Iris pigment epithelial cell (primary cell): ENCODE measurements at places on chromosomes 6 and 20.
A peak's percentile ranks its signal among the peaks of the same experiment; 100 is the strongest.

DNA sequence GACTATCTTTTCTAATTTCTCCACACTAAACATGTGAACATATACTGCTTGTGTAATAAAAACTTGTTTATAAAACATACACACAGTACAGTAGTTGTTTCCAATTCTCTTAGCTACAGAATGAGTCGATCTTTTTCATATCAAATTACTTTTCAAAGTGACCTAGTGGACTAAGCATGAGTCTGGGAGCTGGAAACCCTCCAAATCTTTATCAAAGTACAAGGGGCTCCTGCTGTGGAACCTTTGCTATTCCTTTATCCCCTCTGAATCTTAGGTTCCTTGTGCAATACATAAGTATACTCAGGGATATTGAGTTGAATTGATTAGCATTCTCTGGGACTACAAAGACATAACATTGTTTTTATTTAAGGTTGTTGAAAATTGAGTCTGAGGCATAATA, 48.7 kb upstream of the TAB2 start:
- DNase-seq = peak; percentile 68

DNA sequence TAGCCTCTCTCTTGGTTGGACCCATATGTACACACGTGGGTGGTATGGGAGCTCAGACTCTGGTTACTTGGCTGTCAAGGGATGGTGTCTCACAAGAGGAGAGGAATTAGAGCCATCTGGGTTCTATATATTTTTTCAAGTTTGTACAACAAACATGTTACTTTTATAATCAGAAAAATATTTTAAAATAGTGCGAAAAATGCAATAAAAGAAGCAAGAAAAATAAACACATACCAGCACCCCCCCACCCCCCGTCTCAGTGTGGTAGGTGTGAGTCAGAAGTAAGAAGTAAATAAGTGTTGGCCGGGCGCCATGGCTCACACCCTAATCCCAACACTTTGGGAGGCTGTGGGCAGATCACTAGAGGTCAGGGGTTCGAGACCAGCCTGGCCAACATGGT, 2.1 kb upstream of the TIAM2 start:
- DNase-seq = peak; percentile 57

DNA sequence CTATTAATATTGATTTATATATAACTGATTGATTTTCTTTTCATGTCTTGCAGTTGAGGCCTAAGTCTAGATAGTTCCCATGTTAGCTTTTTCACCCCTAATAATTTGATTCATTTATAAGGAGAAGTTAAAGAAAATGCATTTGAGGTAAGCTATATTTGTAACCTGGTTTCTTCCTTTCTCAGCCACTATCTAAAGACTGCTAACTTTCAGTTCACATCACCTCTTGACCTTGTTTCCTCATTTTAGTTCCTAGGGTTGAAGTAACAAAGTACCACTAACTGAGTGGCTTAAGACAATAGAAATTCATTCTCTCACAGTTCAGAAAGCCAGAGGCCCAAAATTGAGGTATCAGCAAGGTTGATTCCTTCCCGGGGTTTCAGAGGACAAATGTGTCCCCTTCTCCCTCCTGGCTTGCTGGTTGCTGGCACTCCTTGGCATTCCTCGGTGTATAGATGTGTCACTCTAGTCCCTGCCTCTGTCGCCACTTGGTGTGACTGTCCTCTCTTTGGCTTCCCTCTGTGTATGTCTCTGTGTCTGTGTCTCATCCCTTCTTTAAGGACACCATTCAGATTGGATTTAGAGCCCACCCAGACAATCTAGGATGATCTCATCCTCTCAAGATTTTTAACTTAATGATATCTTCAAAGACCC, 55.9 kb upstream of the C20orf144 start:
- no peak for DNase-seq

DNA sequence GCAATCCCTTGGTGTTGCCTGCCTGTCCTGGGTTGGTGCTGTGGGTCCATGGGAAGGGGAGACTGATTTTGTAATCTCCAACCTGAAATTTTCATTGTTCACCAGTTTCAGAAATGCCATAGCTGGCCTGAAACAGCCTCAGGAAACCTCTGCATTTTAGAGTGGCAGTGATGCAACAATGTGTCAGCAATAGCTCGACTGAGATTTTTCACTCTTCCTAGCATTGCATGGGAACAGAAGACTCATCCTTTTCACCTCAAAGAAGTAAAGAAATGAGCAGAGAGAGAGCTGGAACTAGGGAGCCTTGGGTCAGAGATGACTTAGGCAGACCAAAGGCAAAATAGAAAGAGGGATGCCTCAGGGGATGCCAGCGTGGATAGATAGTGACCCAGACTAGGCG, 23.7 kb upstream of the TMEM14A start:
- DNase-seq = peak; percentile 67

- DNase-seq = peak; percentile 84
Observed at GRCh38 chr6:47278545-47278944, 31.2 kb downstream of the TNFRSF21 start.

DNA sequence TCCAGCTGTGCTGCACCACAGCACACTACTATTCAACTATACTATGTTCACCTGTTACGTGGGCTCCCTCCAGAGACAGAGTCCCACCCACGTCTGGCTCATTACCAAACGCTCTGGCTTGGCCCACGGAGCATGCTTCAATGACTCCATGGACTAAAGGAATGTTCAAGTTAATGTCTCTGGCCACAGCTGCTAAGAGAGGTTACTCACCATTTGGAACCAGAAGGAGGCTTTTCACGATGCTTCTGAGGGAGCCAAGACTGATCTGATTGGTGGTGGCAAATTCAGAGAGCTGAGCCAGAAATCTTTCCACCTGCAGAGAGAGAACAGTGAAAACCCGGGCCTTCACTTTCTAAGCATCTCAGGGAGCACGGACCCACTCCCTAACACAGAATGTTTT, 15.6 kb downstream of the COMMD7 start:
- DNase-seq = peak; percentile 93

DNA sequence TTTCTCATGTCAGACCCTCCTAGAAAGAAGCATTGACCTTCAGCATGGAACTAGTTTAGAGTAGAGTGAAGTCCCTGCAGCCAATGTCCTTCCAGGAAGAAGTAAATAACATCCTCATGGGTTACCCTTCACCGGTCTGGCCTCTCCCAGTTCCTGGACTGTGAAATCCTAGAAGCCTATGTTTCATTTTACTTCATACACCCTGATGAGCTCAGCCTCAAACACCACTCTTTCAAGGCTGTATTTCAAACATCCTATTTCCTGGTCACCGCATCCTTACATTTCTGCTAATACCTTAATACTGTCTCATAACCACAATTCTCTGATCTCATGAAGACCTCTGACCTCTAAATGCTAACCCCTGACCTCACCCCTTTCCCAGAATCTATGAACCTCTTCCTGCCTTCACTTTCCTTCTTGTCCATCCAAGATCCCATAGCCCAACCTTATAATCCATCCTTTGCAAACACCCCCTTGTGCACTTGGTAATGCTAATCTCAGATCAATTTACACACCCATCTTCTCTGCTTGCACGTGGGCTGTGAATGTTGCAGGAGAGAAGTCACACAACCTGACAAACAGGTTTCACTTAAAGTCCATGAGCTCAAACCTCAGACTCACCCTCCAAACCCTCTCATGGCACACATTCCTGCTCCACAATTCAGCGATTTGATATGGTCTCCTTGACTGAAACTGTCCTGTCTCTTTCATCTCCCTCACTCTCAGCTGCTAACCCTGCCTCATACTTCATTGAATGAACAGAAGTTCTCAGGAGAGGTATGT, 30.2 kb downstream of the SLC2A10 start:
- peak; percentile 26 for DNase-seq

- DNase-seq = no peak
Observed at GRCh38 chr6:33339193-33339592, 21.6 kb upstream of the ZBTB22 start.

DNA sequence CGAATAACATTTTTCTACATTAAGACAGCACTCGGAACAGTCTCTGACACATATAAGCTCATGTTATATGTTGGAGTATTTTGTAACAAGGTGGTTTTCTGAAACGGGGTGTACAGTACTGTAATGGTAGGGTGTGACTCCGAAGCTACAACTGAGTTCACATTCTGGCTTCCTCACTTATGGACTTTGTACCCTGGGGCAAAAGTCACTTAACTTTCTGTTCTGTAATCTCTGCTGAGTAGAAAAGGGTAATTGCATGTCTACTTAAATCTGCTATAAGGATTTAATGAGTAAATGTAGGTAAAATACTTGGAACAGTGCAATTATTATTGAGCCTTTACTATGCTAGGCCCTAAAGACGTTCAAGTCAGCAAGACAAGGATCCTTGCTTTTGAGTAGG, 4.7 kb upstream of the LTV1 start:
- DNase-seq = no peak

DNA sequence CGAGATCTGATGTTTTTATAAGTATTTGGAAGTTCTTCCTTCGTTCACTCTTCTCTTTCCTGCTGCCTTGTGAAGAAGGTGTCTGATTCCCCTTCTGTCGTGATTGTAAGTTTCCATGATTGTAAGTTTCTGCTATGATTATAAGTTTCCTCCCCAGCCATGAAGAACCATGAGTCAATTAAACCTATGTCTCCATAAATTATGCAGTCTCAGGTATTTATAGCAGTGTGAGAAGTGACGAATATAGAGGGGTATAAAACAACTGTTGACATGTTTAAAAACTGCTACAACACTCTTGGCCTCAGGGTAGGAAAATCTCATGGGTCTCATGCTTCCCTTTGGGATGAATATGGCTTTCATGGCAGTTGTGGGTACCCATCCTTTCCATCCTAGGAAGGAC, 5.8 kb upstream of the WFDC2 start:
- DNase-seq = no peak

DNA sequence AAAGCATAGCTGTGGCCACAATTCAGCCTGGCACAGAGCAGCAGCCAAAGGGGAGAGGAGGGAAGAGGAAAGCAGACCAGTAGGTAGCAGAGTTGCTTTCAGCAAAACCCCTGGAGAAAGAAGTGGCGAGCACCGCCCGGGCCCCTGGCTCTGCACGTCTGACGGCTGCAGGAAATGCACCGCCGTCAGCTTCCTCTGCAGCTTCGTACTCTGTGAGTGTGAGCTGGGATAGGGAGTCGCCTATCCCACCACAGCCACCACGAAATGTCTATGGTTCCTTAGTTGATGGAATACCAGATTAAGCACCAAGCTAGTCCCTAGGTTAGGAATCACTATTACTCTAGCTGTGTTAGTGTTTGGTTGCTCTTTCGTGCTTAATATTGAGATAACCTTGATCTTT, 79.9 kb upstream of the NAA20 start:
- no peak for DNase-seq

DNA sequence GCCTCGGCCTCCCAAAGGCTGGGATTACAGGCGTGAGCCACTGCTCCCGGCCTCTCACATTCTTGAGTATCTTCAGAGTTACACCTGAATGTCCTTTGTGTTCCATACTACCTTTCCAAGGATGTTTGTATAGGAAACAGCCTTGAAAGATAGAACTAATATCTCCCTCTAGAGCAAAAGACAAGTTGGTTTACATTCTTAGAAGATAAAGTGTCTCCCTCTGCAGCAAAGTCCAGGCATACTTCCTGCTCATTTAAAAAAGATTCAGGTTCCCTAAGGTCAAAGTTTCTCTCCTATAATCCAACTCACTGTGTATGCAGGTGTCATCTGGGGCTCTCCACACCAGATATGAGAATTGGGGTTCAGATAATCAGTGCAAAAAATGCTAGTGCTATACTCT, 224.4 kb downstream of the TPBG start:
- no peak for DNase-seq

DNA sequence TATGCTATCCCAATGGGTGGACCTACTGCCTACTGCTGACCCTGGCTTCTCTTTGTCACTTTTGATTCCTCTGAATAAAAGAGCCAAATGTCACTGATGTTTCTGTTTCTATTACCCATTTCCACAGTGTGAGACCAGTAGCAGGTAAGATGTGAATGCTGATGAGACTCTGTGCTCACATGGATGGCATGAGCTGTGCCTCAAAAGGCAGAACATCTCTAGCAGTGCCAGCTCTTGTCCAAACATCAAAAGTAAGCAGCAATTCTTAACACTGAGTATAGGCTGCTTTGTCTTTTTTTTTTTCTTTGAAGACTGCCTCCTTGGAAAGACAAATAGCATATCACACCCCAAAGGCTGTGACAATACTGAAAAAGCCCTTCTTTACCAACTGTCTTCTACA, 459.2 kb upstream of the RUNX2 start:
- DNase-seq = no peak

DNA sequence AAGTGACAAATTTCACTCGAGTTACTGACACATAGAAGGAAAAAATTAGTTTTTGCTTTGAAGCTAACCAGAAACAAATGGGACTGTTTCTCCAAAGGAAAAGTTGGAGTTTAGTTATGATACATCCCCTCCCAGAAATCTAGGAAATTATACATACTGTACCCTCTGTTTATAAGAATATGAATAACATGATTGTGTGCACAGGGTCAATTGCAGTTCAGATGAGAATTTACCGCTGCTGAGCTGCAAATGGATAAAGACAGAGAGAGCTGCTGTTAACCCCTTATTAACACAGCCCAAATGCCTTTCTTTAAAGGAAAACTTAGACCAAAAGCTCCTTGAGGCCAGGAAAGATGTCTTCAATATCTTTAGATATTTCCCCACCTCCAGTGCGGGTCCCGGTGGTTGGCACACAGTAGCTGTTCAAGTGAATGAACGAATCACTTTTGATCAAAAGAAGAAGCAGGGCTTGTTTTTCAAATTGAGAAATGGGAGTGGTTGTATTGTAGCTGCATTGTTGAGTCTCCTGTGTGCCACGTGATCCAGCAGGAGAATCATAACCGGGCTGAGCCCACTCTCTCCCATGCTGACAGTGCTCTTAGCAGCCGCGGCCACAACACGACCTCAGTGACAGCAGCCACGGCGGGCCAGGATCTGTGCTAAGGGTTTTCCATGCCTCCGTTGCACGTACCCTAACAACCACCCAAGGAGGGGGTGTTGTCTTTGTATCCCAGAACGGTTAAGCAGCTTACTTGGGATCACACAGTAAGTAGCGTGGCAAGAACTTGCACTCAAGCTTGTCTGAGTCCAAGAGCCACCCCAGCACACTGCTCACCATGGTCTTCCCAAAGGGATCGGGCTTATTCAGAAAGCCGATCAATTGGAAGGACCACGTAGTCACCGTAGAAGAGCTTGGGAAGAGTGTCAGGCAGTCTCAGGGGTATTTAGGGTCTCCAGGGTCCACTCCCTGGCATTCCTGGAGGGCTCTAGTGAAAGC, 53.5 kb upstream of the BMP6 start:
- DNase-seq = no peak

DNA sequence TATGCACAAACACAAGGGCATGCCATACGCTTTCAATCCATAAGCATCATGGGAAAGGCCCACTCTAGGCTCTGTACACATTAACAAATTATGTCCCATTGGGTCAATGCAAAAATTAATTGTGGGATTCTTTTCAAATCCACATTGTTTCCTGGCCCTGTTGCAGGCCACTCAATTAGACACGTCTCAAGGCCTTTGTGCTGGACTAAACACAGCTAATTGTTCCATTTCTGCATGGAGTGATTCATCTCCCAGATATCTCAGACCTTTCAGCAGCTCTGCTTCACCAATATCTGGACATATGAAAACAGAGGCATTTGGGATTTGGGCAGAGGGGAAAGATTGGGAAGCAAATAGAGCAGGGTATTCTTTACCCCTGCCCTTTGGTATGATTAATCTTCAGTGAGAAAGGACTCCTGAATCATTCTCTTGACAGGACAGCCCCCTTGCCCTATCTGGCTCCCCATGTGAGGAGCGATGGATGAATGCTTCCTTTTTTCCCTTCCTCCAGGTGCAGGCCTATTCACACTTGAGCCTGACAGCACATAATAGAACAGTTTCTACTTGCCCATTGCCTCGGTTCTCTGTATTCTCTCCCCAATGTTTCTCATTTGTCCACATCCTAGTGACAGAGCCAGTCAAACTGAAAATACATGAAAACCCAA, 547.6 kb downstream of the HAO1 start:
- DNase-seq = peak; percentile 5
